Activated B cell treated with CpG ODN at 0.5 μM for 24 hours (primary cell): ENCODE measurements at places on chromosomes 3 and 15. TPM values are rescaled to one million over a fixed set of nuclear protein-coding genes. Genes with fewer than 3 reads are reported as not detected.

Gene SCAANT1
- total RNA-seq = not detected in 2 replicates

Gene RCCD1
- 15.7 and 19.3 TPM in 2 replicates for total RNA-seq

Gene DLEC1
- total RNA-seq = 0.10 and 0.11 TPM in 2 replicates

- H3K27ac ChIP-seq = no peak overlapping the region
- DNase-seq = no peak
- no peaks in the 10 kb centered on the region for H3K36me3 ChIP-seq
Measured at GRCh38 chr3:120652896-120653545, 29.0 kb downstream of the HGD start.

DNA sequence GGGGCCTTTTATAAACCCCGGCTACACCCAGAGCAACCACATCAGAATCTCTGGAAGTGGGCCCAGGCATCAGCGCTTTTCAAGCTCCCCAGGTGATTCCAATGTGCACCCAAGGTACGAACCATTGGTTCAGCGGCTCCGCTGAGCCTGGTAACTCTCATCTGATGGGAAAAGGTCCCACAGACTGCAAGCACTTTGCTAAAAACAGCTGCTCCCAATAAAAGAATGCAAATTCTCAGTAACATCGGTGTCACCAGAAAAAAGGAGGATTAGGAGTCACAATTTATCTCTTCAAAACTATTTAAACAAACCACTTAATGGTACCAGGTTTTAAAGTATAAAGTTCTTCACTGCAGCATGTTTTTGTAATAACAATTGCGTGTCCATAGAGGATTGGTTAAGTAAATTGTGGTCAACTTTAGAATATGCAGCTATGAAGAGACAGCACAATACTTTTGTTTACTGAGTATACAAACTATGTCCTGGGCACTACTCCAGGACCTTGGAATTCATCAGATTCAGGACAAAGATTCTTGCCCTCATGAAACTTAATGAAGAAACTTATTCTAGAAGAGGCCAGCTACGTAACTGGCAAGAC, 660.7 kb upstream of the ADAMTS9 start:
- no peaks in the 10 kb centered on the region for H3K4me1 ChIP-seq
- no peak overlapping the region for H3K27ac ChIP-seq
- H3K36me3 ChIP-seq = no peaks in the 10 kb centered on the region
- DNase-seq = no peak

DNA sequence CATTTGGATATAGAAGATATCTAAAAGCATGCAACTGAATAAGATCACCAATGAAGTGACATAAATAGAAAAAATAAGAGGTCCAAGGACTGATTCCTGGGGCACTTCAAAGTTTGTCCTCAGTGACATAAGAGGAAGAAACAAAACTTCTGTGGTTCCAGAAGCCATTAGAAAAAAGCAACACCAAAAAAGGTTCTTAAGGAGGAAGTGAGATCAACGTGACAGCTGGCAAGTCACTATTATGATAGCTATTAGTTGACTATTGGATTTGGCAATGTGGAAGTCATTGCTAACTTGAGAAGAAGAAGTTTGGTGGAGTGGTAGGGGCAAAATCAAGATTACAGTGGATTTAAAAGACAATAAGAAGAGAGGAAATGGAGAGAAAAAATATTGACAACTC, 1098.3 kb downstream of the NAALADL2 start:
- H3K36me3 ChIP-seq = no peaks in the 10 kb centered on the region
- H3K27ac ChIP-seq = no peak overlapping the region
- H3K4me1 ChIP-seq = no peaks in the 10 kb centered on the region
- DNase-seq = no peak
- no peak overlapping the region for H3K4me3 ChIP-seq

GRCh38 chr3:162978136-162978535, 1481.5 kb downstream of the OTOL1 start:
- H3K4me3 ChIP-seq = no peak overlapping the region
- H3K27me3 ChIP-seq = no peaks in the 10 kb centered on the region
- no peak overlapping the region for H3K27ac ChIP-seq
- H3K4me1 ChIP-seq = no peaks in the 10 kb centered on the region
- DNase-seq = no peak
- H3K36me3 ChIP-seq = no peaks in the 10 kb centered on the region

DNA sequence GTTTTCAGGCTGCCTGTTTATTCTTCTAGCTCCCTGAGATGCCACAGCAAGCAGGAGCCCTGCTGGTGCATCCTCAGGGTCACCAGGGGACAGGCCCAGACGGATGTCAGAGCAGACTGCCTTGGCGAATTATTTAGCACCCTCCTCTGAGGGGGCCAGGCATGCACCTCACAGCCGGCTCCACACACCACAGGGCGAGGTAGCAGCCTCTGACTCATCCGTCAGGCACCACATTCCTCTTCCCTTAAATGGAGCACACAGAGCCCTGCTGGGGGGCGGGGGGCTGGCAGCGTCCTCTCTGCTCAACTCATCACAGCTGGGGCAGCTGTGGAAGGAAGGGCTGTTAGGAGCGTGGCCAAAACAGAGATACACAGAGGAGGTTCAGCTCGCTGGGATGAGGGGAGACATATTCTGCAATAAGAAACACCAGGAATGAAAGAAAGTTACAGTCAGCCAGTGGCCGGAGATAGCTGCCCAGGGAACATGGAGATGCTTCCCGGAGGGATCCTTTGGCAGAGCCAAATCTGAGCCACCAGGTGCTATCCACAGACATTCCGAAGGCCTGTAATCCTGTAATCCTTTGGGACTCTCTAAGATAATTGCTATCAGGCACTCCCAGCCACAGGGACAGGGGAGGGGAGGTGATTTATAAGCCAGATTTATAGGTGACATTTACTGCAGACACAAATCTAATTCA, 13.9 kb upstream of the PRICKLE2 start:
- H3K27ac ChIP-seq = no peak overlapping the region
- no peaks in the 10 kb centered on the region for H3K36me3 ChIP-seq
- no peak overlapping the region for H3K4me3 ChIP-seq
- no peak for DNase-seq
- no peaks in the 10 kb centered on the region for H3K4me1 ChIP-seq

- peaks cover 38% of the 10 kb centered on the region for H3K27me3 ChIP-seq
- H3K36me3 ChIP-seq = no peaks in the 10 kb centered on the region
- no peaks in the 10 kb centered on the region for H3K4me1 ChIP-seq
- no peak overlapping the region for H3K4me3 ChIP-seq
- no peak for DNase-seq
Measured at GRCh38 chr15:76328106-76328696, 8.4 kb upstream of the ISL2 start.

DNA sequence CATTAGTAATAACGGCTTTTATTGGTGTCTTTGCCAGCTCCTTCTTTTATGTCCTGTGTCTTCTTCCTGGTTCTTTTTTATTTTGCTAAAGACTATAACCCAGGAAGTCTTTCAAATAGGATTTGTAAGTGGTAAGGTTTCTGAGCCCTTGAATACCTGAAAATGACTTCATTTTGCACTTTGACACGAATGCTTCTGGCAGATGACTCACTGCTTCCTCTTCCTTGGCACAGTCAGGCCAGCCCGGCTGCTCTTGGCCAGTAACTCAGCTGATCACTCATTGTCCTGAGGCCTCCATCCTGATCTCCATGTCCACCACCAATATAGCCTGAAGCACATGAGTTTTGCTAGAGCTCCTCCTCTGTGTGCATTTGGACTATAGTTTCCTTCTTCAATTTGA, 48.7 kb upstream of the NR2E3 start:
- H3K4me3 ChIP-seq = no peak overlapping the region
- no peaks in the 10 kb centered on the region for H3K4me1 ChIP-seq
- no peak overlapping the region for H3K27ac ChIP-seq
- H3K27me3 ChIP-seq = peaks cover 4% of the 10 kb centered on the region

- DNase-seq = no peak
- H3K27me3 ChIP-seq = no peaks in the 10 kb centered on the region
- H3K27ac ChIP-seq = no peak overlapping the region
- H3K36me3 ChIP-seq = no peaks in the 10 kb centered on the region
Measured at GRCh38 chr3:13582366-13583250, 33.7 kb downstream of the FBLN2 start.

DNA sequence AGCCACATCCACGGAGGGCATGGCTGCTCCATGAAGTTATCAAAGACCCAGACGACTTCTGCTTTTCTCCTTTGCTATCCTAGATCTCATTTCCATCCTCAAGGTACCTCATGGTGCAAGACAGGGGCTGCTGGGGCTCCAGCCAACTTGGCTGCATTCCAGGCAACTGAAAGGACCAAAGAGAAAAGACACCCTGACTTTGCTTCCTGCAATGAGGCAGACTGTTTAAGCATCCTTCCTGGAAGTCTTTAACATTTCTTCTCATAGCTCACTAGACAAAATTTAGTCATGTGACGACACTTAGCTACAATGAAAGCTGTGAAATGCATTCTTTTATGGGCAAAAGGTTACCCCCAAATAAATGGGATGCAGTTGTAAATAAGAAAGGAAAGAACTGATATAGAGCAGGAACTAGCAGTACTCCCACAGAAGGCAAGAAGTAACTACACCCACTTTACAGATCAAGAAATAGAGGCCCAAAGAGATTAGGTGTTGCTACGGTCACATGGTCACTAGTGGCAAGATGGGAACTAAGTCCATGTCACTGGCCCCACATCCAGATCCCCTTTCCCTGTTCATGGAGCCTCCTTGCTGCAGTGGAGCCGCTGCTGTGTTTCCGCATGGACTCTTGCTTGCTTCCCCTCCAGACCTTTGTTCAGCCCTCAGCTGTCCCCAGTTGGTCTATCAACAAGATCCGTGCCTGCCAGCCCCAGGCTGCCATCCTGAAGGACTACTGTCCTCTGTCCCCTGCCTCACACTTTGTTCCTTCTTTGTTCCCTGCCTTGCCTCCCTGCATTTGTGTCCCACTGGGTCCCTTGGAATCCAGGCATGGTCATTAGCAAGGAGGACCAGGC, 107.0 kb downstream of the XXYLT1 start:
- no peak overlapping the region for H3K4me3 ChIP-seq
- peaks cover 45% of the 10 kb centered on the region for H3K4me1 ChIP-seq
- no peak overlapping the region for H3K27ac ChIP-seq
- H3K27me3 ChIP-seq = no peaks in the 10 kb centered on the region

DNA sequence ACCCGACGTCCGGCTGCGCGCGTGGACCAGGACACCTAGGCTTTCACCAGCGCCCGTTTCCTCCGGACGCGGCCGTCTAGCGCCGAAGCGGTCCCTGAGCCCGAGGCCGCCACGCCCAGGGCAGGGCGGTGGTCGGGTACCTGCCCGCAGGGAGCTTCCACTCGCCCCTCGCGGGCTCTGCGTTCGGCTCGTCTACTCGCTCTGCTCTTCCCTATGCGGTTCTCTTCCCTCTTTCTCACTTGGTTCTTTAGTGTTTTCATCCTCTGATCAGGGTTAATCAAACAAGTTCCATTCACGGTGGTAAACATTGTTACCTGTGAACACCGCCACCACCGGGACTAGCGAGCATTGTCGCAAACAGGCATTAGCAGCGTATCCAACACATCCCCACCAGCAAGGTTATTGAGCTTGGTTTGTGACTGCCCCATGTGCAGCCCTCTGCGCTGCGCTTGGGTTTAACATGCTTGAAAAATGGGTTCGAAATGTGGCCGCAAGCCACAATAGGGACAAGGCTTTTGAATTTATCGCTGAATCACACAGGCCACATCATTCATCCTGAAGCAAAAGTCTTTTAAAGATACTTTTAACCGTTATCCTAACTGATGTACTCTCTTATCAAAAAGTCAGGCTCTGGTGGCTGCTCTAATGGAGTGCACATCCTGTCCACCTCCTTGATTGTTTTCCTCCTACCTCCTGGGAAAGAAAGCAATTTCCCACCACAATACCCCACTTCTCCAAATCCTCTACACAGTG, 843 bp upstream of the CD47 start:
- H3K4me3 ChIP-seq = peak overlapping the region; percentile 92
- DNase-seq = no peak
- H3K27me3 ChIP-seq = no peaks in the 10 kb centered on the region
- peaks cover 16% of the 10 kb centered on the region for H3K36me3 ChIP-seq
